ENCODE measurements at places on chromosomes 13 and 19.

GRCh38 chr19:39436350-39436716 is 584 bp upstream of the RPS16 start:
- no peak for DNase-seq

DNA sequence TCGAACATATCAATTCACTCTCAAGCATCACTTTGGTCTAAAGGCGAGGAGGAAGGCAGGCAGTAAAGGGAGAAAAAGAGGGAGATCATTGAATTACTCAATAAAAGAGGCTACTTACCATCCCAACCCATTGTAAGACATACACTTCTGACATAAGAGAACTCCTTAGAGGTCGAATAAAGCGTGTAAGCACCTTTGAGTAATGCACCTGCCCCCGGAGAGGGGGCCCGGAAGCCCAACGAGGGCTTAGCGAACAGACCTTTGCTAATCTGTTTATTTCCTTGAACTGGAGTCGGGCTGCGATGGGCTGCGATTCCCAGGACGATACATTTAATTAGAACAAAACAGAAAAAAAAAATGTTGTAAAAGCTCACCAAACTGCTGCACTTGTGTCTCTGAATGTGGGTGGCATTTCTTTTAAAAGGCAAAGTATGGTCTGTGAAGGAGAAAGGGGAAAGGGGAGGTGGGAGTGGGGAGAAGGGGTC is 3.0 kb downstream of the ZC3H4 start:
- peak; percentile 45 for DNase-seq

DNA sequence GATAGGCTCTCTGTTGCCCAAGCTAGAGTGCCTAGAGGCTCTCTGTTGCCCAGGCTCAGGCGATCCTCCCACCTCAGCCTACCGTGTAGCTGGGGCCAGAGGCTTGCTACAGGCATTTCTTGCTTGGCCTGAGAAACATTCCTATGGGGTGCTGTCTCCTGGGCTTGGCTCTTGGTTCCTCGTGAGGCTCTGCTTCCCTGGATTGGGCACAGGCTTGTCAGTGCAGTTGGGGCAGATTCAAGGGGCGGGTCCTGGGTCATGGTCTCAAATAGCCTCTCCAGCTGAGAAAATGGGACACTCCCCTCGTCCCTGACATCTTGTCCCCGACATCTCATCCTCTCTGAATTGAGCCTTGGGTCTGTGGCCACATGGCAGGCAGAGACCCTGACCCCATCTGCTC is 4.9 kb downstream of the TSSK6 start:
- DNase-seq = no peak

GRCh38 chr19:55667958-55668357 is 7.1 kb upstream of the EPN1 start:
- DNase-seq = no peak

DNA sequence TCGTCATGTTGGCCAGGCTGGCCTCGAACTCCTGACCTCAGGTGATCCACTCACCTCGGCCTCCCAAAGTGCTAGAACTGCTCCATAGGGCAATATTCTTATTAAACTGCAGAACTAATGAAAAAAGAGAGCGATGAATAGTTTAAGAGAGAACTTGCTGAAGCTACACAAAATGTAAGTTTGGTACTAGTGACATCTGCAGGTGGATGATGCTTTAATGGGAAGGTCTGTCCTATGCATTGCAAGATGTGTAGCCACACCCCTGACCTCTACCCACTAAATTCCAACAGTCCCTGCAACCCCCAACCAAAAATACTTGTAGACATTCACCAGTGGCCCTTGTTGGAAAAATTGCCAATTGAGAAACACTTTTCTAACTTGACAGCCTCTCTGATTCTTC is 117.8 kb downstream of the NALCN start:
- no peak for DNase-seq

DNA sequence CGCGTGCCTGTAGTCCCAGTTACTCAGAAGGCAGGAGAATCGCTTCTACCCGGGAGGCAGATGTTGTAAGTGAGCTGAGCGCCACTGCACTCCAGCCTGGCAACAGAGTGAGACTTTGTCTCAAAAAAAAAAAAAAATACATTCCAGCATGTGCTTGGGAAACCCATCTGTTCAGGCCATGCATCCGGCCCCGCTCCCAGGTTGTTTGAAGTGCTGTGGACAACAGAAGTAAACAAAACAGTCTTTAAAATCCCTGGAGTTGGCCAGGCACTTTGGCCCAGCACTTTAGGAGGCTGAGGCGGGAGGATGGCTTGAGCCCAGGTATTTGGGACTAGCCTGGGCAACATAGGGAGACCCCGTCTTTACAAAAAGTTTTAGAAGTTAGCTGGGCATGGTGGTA is 3.2 kb upstream of the PTPRS start:
- no peak for DNase-seq

GRCh38 chr13:30037306-30037705 is 186.9 kb upstream of the UBL3 start:
- DNase-seq = no peak

GRCh38 chr13:51524829-51525566 is 59.3 kb upstream of the WDFY2 start:
- no peak for DNase-seq

GRCh38 chr19:42272989-42273406 is 3.9 kb downstream of the CIC start:
- DNase-seq = no peak

DNA sequence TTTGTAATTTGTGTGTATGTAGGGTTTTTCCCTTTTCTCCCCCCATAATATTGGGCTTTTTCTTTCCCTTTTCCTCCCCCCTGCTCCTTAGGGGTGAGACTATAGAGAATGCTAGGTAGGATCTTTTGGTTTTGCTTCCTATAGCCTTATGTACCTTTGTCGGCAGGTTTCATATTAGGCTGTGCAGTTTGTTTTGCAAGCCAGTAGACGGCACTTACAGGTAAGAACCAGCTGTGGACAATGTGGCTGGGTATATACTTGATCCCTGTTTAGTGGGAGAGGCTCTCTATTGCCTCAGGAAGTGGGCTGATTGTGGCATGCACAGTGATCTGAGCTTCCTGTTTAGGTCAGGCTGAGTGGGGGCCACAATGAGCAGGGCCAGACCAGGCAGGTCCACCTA is 359.2 kb upstream of the OBI1 start:
- DNase-seq = no peak

- no peak for DNase-seq
These were observed 6.5 kb downstream of the ATP4A start for GRCh38 chr19:35556846-35557538.

DNA sequence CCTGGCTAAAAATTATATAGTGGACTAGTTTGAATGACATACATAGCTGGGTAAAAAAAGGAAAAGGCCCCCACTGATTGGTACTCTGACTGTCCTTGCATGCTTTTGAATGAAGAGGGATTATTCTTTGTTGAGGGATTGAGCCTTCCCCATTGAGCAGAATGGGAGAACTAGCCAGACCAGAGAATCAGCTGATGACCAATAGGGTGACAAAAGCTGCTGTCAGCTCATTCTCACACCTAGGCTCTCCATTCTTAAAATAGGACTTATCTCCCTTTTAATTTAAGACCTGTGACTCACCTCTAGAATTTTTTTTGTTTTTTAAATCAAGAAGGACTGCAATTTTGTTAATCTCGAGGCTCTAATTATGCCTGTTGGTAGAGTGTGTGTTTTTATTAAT is 79.3 kb downstream of the CRYL1 start:
- DNase-seq = no peak

DNA sequence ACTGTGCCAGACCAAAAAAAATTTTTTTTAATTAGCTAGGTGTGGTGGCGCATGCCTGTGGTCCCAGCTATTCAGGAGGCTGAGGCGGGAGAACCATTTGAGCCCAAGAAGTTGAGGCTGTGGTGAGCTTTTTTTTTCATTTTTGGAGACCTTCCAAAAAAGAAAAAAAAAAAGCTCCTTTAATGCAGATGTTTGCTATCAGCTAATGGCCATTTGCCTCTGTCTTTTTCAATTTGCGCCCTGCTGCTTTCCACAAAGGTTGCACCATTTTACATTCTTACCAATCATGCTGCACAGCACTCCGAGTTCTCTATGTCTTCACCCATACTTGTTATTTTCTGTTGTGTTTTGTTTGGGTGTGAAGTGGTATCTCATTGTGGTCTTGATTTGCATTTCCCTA is 15.6 kb upstream of the SMARCA4 start:
- no peak for DNase-seq

DNA sequence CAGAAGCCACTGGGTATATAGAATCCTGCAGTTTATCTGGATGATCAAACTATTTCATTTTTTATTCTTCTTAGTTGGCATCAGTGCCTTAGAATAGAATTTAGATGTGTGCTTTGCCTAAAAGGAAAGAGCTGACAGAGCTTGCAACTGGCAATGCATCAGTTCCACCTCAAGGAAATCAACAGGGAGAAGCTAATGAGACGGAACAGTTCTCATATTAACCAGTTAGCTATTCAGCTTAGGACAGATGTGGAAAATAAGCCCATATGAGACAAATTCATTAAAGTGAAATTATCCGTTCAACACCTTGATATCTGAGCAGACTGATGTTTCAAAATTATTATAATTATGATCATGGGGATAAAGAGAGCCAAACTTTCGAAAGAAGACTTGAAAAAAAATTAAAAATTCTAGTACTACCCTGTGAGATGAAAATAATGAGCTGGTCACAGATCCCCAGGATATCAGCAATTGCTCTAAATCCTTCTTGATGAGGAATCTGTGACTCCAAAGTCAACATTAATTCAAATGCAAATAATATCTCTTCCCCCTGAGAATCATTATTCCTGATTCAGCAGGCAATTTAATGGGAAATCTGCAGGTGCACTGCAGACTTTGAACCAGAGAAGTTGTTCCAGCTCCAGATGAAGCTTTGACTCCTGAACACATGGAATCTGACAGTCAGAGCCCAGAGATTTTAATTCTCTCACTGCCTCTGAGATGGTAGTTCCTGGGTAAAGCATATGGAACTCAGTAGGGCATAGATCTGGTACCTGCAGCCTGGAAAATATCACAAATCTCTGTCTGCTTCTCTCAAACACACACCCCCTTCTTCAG is 486.8 kb downstream of the FOXO1 start:
- DNase-seq = no peak

DNA sequence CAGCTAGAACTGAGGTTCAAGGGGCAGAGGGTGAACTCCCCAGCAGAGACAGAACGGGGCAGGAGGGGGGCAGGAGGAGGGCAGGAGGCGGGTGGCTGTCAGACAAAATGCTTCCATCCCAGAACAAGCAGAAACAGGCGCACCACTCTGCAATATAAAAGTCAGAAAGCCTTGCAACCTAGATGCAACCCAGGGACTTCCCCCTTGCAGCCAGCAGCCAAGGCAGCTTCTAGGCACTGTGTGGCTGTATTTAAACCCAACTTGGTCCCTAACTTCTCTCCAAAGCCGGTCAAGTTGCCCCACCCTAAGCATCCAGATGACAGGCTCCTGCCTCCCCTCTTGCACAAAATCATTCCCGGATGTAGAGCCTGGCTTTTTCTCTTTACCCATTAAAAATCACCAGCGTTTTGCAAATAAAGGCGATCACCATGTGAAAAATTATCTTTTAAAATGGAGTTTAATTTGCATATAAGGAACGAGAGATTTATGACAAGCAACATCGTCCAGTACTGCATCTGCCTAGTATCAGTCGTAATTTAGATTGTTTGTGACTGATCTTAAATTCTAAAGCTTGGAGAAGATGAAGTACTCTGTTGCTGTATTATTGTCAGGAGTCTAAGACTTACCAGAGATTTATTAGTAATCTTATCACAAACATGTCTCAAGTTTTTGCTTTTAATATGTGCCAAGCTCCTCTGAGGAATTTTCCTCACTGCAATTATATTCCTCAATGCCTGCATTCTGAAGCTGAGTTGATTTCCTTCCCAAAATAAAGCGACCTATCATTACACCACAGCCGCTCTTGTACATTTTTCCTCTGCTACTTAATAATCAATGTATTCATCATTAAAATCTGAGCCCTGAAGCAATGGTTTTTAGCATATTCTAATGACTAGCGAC is 307.1 kb upstream of the ZNF507 start:
- DNase-seq = no peak

DNA sequence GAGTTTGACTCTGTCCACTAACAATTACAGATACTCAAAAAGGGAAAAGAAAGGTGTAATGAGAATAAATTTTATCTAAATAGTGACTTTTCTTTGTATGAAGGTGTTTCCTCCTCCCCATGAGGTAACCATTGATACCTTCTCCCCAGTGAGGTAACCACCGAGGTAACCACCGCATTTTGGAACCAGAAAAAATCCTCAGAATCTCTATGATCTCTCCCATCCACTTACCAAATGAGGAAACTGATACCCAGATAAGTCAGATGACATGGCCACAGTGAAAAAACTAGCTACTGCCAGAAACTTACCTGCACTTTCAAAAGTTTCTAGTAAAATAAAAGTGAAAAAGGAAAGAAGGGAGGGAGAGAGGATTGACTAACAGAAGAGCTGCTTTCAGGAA is 124.0 kb upstream of the FNDC3A start:
- DNase-seq = no peak

DNA sequence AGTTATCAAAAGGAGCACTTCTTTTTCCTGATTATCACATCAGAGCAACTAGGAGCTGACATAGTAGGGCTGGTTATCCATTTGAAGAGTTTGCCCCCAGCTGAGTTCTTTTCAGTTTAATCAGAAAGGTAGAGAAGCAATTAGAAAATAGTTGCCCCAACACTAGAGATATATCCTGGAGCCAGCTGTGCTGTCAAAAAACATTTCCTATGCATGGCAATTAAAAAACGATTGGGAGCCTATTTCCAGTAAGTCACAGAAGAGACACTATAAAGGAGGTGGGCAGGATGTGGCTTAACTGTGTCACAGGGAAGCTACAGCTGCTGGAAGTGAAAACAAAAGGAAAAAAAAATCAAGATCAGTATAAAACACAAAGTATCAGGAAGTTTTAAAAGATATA is 155.7 kb upstream of the SLITRK1 start:
- DNase-seq = no peak

DNA sequence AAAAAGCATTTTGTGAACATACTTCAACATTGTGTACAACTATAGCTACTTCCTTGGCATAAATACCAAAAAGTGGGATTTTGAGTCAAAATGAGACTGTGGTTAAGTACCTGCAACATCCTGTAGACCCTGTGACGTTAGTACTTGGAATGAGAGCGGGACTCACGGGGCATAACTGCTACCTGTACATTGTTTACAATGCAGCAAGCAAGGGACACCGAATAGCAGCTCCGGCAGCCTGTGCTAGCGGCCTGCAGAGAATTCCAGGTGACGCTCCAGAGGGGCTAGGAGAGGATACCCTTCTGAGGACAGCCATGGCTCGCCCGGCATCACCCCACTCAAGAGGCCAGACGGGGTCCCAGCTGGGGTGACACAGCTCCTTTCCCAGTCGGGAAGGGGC is 824 bp upstream of the ZNF331 start:
- DNase-seq = no peak

All from activated T-helper 1 cell treated with Interleukin-2 at 50 U/mL for 16 hours (primary cell).